ENCODE measurements at places on chromosomes 13 and 19. TPM values are rescaled to one million over a fixed set of nuclear protein-coding genes. Genes with fewer than 3 reads are reported as not detected.

DNA sequence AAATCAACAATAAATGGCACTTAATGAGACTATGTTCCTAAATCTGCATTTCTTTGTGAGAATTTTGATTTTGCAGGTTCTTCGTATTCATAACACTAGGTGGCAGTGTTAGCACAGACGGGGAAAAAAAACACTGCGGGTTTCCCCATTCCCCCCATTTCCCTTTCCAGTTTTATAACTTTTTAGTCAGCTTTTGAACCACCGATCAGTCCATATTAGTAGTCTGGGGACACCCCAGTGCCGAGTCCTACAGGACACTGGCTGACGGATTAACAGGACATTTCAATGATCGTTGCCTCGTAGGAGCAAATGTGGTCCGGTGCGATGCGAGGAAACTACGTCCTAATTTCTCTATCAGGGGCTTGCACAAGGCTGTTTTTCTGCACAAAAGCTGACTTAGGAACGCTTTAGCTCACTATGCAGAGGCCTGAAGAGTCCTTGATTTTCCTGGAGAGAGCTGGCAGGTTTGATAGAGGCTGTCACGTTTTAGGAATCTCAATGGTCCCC, 234.3 kb downstream of the LMO7 start:
- DNase-seq, result peak; percentile 3

DNA sequence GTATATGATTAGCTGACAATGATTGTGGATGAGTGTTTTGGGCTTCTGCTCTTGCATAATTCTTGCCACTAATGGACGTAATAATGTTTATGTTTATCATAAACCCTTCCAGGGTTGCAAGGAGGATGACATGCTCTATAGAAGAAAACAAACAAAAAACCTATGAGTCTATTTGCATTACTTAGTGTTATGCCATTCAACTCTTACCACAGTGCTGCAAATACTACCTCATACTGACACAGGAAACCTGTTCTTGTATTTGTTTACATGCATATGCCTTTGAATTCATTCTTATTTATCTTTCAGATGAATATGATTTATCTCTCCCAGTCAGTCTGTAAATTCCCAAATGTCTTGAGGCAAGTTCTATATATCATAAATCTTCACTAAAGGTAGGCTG, 39.6 kb upstream of the FREM2 start:
- DNase-seq, result no peak

GRCh38 chr19:31671411-31672035, 322.3 kb upstream of the TSHZ3 start:
- DNase-seq, result no peak

DNA sequence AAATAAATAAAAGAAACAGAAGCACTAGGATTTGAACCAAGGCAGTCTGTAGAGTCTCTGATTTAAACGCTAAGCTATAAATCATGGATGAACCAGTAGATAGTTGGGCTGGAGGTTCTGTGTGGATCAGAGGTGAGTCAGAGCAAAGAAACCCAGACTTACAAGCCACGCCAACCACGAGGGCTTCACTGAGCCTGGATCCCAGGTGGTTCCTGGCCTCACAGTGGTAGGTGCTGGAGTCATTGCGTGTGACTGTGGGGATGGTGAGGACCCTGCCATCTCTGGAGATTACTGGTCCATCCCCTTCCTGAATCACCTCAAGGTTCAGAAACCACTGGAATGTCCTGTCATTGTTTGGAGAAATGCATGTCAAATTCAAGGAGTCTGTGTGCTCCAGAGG, 19.3 kb upstream of the CEACAM20 start:
- no peak for DNase-seq

- no peak for DNase-seq
Measured at GRCh38 chr13:33352041-33352440, 66.5 kb upstream of the STARD13 start.

DNA sequence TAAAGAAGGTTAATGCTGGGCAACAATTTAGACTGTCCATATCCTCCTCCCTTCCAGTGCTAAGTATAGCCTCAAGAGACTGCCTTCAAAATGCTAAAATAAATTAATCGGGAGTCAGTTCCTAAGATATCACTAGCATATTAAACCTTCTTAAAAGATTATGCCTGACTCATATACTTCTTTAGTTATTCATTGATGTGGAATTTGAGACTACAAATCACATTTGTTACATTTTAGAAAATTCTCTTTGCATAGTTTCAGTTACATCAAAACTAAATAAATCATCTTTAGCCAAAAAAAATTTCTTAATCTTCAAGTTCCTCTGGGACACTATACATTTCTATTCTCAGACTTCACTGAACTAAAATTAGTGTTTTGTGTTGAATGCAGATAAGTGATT, 769.1 kb downstream of the PCDH9 start:
- DNase-seq, result no peak

DNA sequence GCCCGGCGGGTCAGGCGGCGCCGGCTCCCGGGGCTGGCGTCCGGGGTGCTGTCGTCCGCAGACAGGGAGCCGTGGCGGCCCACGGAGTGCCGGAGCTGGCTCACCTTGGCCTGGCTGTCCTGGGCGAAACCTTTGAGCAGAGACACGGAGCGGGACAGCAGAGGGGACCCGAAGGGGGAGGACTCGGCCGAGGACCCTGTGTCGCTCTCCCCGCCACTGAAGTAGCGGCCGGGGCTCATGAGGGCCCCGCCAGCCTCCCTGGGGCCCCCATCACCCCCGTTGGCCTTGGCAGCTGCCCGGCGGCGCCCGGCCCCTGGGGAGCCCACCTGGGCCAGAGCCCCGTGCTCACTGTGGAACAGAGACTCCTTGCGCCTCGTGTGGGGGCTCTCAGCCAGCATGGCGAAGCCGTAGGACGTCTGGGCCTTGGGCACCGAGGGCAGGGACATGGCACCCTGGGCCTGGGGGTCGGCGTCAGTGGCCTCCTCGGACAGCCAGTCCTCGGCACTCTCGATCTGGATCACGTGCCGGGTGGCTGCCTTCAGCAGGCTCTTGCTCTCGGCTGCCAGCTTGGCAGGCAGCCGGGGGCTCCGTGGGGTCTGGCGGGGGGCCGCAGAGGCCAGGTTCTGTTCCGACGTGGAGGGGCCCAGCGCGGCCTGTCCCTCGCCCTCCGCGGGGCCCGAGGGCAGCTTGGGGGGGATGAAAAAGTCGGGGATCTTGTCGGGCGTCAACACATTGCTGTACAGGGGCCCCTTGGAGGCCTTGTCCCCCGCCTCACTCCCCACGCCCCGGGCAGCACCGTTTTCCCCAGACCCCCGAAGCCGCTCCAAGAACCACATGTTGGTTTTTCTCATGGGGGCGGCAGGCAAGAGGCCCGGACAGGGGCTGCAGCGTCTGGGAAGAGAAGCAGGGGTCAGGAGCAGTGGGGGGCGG, 1.2 kb downstream of the C2CD4C start:
- DNase-seq, result no peak

GRCh38 chr19:32916969-32917615, 47.5 kb upstream of the SLC7A9 start:
- DNase-seq, result no peak

GRCh38 chr13:94417294-94417693, 62.2 kb downstream of the DCT start:
- no peak for DNase-seq

- no peak for DNase-seq
Measured at GRCh38 chr13:59954601-59955000, 209.1 kb downstream of the DIAPH3 start.

DNA sequence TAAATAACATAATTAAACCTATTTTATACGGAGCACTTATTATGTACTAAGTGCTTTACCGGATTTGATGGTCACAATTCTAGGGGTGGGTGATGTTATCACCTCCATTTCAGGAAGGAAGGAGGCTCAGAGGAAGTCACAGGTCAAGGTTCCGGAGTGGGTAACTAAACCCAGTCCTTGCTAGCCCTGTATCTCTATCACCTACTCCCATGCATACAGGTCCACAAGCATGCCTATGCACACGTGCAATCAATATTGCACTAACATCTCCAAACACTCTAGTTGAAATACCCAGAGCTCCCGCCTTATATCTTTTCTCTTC, 17.8 kb upstream of the FOSB start:
- DNase-seq, result no peak

DNA sequence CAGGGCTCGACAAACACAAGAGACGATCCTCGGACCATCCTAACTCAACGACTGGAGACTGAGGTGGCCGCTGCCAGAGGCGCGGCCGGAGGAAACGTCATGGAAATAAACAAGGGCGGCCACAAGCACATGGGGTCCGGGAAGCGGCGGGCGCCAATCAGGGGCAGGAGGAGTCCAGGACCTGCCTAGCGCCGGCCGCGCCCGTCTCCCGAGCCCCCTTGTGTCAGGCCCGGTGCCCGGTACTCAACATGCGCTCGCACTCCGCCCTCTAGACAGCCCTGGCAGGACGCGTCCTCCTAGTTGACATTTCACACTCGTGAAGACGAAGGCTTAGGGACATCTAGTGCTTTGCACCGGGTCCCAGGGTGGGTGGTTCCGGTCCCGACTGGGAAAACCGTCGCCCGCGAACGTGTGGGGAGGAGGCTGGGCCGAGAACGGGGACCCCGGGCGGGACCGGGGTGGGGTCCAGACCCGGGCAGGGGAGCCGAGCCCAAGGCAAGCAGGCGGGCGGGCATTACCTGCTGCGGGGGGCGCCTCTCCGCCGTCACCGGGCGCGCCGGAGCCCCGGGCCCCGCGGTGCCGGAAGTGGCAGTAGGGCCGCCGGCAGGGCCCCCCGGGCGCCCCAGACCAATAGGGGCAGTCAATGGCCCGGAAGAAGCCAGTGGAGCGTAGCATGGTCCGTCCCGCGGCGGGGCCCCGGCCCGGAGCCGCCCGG, 442 bp downstream of the REXO1 start:
- DNase-seq, result no peak

DNA sequence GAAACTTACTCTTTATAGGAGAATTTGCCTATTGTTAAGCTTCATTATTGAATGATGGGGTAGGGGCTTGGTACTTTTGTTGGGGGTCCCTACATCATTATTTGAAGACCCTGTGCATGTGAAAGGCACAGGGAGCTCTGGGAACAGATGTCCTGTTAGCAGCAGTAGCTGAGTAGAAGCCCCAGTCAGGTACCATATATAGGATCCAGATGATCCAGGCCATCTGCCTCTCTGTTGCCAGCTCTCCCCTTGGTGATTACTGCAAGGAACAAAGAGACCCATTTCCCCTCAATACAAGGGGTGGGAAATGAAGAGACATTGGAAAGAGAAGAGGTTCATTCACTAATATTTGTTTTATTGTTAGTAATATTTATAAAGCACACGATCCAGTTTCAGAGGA, 4.4 kb upstream of the MTMR6 start:
- DNase-seq, result no peak

- DNase-seq, result no peak
Measured at GRCh38 chr13:76425935-76426334, 460.3 kb downstream of the KCTD12 start.

Gene MIA
- total RNA-seq, result 5.2 TPM

Gene GNG7
- 7.2 TPM for total RNA-seq

Gene TEX101
- not detected for total RNA-seq

Gene SERP2
- not detected for total RNA-seq

Gene FXYD1
- total RNA-seq, result 4.8 TPM

Gene PNKP
- total RNA-seq, result 209 TPM
